ENCODE measurements at places on chromosomes 5 and 9. TPM values are rescaled to one million over a fixed set of nuclear protein-coding genes. Genes with fewer than 3 reads are reported as not detected.

The CER1 gene
- polyA plus RNA-seq: not detected

The SOX30 gene
- polyA plus RNA-seq: 0.44 TPM

The SLC25A2 gene
- polyA plus RNA-seq: not detected

The DEPDC1B gene
- polyA plus RNA-seq: 9.0 TPM

The GDF9 gene
- polyA plus RNA-seq: 4.1 TPM

The PGM5 gene
- 2.5 TPM for polyA plus RNA-seq

The GM2A gene
- polyA plus RNA-seq: 14.9 TPM

The TLX3 gene
- polyA plus RNA-seq: 0.22 TPM

Data from hepatocyte (in vitro differentiated cells).